ENCODE measurements at places on chromosomes 12 and 14.

DNA sequence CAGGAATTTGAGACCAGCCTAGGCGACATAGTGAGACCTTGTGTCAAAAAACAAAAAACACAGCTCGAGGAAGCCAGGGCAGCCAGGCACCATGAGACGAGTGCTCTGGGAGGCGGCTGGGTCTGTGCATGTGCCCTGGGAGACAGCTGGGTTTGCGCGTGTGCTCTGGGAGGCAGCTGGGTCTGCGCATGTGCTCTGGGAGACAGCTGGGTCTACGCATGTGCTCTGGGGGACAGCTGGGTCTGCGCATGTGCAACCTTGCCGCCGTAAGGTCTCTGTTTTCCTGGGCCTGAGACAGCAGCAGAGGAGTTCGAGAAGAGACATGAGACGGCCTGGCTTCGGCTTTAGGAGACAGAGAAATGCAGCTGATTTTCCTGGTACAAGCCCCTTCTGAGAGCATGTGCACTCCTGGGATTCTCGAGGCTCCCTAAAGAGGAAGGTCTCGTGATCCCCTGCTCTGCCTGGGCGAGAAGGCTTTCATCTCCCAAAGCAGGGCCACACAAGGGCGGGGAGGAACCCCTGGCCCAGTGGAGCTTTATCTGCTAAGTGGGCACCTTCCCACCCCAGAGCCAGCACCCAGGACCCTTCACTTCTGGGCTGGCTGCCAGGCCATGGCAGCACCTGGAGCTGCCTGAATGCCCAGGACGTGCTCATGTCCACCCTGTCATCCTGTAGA lies 3.5 kb upstream of the BDKRB1 start:
- DNase-seq = no peak

GRCh38 chr12:120381752-120382419 lies 12.9 kb upstream of the MSI1 start:
- no peak for DNase-seq

GRCh38 chr12:14836336-14837210 lies 6.8 kb downstream of the ART4 start:
- peak; percentile 67 for DNase-seq

- DNase-seq = no peak
Measured at GRCh38 chr12:12158858-12159257, 88.1 kb downstream of the BCL2L14 start.

DNA sequence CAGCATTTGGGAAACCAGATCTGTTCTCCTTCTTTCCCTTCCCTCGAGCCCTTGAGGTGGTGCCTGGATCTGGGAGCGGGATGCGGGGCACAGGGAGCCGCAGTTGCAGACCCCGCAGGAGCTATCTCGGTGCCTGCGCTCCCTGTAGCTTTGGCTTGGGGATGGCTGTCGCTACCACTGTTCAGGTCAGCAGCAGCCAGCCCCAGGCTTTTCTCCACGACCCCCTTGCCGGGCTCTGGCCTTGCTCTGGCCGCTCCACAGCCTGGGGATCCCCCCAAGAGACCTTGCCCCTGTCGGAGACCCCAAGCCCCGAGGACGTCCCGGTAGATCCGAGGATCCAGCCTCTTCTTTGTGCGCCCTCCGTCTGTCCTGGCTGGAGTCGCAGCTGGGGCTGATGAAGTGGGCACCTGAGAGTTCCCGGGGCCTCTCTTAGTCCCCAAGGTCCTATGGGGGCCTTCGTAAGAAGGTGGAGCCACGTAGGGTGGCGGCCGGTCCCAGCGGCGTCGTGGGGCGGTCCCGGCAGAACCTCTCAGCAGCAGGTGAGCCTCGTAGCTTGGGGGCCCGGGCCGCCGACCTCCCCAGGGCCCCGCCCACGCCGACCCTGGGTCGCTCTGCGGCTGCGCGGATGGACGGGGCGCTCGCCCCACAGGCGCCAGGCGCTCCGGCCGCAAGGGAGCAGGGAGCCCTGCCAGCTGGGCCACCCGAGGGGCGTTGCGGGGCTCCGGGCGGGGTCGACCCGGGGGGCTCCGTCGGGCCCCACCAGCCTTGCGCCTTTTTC lies 1.3 kb downstream of the DDN start:
- DNase-seq = no peak

DNA sequence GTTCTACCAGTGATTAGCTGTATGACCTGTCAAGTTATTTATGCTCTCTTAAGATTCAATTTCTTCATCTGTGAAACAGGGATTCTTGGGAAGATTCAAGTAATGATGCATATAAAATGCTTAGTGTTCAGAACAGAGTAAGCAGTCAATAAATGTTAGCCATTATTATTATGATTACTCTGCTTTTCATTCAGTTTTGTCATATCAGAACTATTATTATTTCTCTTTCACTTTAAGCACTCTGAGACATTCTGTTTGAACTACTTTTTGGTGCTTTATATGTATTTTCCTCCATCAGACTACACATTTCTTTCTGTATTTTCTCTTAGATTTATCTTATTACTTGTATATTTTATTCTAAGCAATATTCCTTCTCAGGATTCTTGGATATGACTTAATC lies 81.2 kb downstream of the CFAP54 start:
- DNase-seq = no peak

DNA sequence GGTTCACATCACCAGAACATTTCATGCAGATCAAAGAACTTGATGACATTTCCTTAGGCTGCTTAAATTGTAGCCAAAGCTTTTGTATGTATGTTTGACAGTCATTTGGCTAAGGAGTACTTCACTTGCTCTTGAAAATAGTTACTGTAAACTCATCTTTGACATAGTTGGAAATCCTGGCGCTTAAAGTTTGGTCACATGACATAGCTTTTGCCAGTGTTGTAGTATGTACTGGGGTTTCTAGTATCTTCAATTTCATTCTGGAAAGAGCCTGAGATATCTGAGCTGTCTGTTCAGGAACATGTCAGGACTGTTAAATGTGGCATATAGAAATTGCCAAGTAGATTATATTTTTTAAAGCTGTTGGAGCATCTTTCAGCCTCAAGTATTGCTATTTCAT lies 55.7 kb downstream of the WDR20 start:
- DNase-seq = no peak

- no peak for DNase-seq
Measured at GRCh38 chr12:55912908-55913307, 14.8 kb downstream of the PYM1 start.

DNA sequence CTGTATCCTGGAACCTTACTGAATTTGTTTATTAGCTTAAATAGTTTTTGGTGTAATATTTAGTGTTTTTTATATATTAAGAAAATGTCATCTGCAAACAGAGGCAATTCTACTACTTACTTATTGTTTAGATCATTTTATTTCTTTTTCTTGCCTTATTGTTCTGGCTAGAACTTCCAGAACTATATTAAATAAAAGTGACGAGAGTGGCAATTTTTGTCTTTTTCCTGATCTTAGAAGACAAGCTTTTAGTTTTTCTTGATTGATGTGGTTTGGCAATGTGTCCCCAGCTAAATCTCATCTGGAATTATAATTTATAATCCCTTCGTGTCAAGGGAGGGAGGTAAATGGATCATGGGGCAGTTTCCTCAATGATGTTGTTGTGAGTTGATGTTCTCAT lies 857.8 kb downstream of the SLC6A15 start:
- DNase-seq = no peak

DNA sequence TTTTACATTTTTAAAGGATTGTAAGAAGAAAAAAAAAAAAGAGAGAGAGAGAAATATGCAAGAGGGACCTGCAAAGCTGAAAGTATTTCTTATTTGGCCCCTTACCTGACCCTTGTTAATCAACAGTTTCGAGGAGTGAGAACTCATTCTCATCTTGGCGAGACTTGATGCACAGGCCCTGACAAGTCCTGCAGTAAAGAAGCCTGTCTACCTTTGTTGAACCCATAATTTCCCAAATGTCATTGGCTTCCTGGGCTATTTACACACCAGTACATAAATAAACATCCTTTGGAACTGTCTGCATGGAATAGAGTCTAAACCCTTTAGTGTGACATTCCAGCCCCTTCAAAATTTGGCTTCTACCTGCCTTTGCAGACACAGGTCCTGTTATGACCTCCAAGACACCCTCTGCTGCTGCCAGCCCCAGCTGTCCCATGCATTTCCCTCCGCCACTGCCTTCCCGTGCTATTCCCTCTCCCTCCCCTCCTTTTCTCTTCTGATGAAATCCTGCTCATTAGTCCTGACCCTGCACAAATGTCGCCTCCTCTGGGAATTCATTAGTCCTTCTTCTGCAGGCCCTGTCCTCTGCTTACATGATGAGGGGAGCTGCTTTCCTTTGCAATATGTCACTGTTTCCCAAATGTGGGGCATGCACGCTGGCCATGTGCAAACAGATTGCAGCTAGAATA lies 35.1 kb downstream of the MYL2 start:
- DNase-seq = no peak

DNA sequence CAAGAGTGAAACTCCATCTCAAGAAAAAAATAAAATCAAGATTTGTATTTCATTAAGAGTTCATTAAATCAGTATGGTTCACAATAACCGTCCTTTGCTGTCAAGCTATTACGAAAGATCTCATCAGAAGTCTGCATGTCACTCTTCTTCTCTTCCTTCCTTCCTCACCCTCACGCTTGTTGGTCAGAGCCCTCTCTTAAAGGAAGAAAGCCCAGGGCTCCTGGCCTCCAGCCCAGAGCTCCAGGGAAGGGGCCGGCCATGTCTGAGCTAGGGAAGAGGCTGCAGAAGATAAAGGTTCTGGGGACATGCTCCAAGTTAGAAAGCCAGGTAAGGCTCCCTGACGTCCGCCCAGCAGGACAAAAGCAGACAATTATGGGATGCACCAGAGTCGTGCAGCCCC lies 43.1 kb upstream of the DLK1 start:
- no peak for DNase-seq

- DNase-seq = no peak
Measured at GRCh38 chr12:120230974-120231315, 30.0 kb upstream of the RPLP0 start.

DNA sequence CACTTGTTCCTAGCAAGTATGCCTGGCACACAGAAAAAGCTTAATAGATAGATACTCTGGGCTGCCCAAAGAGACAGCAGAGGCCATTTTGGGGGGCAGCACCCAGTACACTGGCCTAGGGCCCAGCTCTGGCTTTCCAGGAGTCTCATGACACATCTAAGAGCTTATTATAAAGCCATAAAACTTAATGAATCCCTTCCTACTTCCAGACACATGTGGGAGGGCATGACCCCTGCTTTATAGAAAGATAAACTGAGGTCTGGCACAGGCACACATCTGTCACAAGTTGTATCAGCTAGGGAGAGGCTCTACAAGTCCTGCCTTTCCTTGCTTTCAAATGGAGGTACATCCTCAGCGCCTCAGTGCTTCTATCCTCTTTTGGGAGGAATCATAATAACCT lies 27.1 kb downstream of the FMNL3 start:
- DNase-seq = no peak

DNA sequence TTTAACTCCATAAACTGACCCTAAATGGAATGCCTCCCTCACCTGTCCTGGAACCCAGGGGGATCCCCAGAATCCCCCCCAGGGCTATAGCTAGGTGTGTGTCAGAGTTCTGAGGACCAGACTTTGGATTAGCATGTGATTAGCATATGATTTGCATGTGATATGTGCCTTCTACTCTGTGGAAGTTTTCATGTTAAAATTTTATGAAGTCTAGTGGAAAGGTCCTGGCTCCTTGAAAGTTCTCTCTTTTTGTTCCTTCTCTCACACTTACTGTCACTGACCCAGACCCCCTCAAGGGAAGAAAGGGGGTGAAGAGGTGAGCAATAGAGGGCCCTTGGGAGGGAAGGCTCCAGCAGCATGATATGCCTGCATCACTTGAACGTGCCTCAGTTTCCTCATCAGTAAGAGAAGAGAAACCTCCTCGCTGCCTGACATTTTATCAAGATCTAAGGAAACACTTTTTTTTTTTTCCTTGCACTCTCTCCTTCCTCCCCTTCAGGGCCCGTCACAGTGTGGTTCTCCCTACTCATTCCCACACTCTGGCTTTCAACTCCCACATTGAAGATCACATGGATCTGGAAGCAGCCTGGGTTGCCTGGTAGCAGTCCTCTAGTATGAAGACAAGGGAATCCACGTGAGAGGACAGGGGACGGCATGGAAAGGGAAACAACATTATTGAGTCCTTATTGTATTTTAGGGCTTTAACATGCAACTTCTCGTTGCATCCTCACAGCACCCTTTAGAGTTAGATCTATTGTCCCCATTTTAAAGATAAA lies 3.3 kb upstream of the C1QL4 start:
- no peak for DNase-seq

DNA sequence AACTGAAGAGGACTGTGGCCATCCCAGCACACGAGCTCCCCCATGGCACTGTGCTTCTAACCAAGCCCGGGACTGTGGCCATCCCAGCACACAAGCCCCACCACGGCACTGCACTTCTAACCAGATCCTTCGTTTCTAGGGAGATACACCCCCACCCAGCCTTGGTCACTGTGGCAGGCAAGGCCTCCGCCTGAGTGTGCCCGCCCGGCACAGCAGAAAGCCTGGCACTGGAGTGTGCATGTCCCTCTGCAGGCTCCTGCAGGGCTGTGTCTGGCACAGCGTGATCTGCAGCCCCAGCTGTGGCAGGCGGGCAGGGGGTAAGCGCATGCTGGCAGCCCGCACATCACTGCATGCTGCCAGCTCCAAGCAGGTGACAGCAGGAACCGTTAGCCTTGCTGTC lies 49.8 kb downstream of the CCDC85C start:
- no peak for DNase-seq

GRCh38 chr12:6699259-6699988 lies 1.2 kb downstream of the PIANP start:
- no peak for DNase-seq

DNA sequence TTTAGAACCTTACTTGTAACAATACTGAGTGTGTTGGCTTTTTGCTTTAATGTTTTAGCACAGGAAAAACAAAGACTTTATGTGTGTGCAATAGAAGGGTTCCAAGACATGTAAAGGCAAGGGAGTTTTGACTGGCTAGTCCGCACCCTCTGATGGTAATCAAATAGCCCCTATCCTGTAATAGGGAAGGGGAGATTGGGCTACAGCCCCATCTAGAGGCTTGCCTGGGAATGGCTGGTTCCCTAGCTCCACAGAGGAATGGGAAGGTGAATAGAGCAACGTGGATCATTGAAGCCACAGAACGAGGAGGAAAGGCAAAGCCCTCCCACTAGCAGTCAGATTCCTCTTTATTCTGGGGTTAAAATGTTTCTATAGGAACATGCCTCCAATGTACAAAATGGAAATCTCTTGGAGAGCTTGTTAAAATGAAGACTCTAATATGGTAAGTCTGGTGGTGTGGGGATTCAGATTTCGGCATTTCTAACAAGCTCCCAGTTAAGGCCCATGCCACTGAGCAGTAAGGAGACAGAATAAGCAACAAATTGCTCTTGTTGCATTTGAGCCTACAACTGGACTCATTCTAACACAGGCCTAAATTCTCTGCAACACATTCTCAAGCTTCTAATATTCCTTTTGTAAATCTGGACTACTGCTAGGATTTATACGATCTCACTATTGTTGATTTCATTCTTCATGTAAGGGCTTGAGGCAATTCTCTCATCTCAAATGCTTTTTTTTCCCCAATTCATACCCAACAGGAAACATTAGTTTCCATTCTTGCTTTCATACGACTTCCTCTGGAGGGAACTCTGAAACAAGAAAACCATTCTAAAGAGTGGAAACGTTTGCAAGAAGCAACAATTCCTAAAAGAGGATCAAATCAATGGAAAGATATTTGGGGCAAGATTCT lies 57.1 kb downstream of the NIN start:
- no peak for DNase-seq

GRCh38 chr14:88551094-88551870 lies 3.5 kb downstream of the PTPN21 start:
- DNase-seq = no peak
